Uterus (tissue), 4 donors: ENCODE measurements at places on chromosomes 16 and 17.

- no peak for DNase-seq
These were observed 116.6 kb upstream of the C17orf78 start for GRCh38 chr17:37259030-37259735.

- no peak for DNase-seq
These were observed 40.3 kb upstream of the TEKT3 start for GRCh38 chr17:15381707-15382106.

DNA sequence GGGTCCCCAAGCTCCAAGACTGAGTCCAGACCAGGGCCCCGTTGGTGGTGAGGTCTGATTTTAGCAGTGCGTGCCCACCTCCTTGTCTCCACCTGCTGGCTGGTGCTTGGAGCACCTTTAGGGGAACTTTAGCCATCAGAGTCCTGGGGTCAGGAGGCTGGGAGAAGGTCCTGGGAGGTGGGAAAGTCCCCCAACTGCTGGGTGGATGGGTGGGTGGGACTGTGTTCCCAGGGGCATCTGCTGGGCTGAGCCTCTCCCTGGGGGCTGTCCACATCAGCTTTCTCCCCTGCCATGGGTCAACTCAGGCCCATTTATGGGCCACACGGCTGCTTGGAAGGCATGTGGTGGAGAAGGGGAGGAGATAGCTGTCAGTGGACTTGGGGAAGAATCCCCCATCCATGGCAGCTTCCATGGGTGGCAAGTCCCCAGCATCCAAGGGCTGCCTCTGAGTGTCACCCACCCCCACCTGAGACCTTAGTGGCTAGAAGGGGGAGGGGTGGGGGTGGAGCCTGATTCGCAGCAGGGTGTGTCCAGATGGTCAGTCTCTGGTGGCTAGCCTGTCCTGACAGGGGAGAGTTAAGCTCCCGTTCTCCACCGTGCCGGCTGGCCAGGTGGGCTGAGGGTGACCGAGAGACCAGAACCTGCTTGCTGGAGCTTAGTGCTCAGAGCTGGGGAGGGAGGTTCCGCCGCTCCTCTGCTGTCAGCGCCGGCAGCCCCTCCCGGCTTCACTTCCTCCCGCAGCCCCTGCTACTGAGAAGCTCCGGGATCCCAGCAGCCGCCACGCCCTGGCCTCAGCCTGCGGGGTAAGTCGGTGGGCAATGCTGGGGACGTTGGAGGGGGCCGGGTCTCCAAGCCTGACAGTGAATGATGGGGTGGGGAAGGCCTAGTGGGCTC lies at the start of gene TRPV2:
TRPV2 (plus strand) TSS at position 541 of the 894 bp plus-strand sequence. CDS start 2,098 bp downstream, outside the sequence.
- no peak for DNase-seq

DNA sequence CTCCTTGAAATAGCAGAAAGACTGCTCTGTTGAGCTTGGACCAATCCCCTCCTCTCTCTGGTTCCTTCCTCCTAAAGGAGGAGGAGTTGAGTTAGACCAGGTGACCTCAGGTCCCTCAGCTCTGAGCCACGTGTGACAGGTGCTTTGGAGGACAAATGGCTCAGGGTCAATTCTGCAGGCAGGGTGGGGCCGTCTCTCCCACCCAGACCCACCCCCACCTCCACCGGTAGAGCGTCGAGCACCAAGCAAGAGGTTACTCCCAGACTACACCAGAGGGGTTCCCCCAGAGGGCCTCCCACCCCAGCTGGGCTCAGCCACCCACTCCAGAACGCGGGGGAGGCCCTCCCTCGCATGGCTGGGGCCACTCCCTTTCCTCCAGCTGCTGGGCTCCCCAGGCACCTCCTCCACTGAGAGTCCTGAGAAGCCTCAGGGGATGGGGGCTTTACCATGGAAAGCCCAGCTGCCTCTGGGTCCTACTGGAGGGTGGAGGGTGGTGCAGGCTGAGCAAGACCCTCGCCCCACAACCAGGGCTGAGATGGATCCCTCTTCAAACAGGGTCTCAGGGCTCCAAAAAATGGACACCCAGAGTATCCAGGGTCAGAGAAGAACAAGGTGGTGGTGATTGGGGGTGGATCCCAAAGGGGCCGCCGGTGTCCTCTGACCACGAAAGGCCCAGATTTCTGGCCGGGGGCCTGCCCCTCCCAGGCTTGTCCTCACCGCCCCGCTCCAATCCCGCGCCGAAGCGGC lies 7.6 kb downstream of the MYO1C start:
- peak; percentile 71 for DNase-seq

- no peak for DNase-seq
These were observed 7.7 kb downstream of the GIT1 start for GRCh38 chr17:29581583-29582253.

DNA sequence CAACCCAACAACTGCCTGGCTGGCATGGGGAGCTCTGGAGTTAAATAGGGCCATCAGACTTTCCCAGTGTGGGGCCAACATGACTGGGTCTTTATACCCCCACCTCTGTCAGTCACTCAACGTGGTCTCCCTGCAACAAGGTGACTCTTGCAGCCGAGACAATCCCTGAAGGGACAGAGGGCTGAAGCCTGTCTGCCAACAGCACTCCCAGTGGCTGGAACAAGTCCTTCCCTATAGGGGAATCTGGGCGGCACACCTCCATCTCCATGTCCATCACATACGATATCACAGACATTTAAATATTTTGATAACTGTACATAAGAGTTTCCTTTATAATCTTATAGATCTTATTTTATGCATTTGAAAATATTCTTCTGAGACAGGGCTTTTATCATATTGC lies 4.8 kb upstream of the MAPT start:
- no peak for DNase-seq

DNA sequence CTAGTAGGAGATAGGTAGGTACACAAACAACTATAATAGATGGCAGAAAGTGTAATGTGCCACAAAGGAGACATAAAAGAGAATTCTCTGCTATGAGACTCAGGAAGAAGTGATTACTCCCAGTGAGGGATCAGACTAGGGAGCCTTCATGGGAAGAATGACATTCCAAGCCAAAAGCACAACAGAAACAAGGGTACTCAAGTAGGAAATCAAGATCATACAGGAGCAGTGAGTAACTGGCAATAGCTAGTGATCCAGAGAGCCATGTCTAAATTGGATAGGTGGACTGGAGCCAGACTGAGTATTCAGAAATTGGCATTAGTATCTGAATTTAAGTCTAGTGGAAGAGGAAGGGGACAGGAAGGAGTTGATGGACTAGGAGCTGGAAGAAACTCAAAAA lies 10.7 kb downstream of the RFFL start:
- no peak for DNase-seq

- peak; percentile 82 for DNase-seq
These were observed 198.9 kb downstream of the ZFHX3 start for GRCh38 chr16:72848759-72849664.

GRCh38 chr17:1123393-1123831 lies 56.4 kb downstream of the ABR start:
- no peak for DNase-seq

GRCh38 chr16:4232541-4233386 lies 9.1 kb downstream of the SRL start:
- no peak for DNase-seq

- no peak for DNase-seq
These were observed 10.7 kb downstream of the PDK2 start for GRCh38 chr17:50105811-50106210.

DNA sequence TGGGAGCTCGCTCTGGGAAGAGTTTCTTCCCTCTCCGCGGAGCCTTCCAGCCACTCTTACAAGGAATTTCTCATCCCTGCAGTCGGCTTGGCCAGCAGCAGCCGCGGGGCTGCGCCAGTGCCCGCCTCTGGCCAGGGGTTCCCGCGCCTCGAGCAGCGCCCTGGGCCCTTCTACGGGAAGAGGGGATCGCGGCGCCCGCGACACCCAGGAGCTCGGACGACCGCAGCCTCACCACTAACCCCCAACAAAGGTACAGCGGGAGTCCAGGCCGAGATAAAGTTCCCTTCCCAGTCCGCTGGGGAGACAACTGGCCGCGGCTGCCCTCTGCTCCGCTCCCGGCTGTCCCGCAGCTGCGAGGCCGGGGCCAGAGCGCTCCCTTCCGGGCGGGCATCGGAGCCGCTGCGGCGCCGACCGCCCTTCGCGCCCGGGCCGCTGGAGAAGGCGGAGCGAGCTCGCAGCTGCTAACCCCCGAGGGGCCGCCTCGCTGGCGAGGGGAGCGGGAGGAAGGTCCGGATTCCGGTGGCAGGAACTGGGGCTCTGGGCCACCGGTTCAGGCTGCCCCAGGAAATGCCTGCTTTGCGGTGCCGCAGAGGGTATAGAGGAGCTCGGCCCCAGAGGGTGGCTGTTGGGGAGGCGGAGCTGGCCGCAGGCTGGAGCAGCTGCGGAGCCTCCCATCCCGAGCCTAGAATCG lies 3.6 kb upstream of the HS3ST3B1 start:
- peak; percentile 34 for DNase-seq

DNA sequence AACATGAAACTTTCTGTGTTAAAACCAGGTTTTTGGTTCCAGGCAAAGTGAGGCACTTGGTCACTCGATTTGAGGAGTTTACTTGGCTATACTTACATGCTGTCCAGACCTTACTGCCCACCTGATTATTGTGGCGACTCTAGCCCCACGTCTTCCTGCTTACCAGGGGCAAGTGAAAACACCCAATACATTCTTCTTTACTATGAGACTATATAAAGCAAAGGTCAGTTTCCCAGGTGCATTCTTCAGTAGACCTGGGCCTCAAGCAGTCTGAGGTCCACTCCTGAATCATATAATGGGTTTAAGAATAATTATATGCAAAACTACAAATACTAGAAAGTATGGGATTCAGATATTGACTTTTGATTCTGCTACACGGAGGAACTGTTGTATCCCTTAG lies 86.2 kb downstream of the EFCAB5 start:
- DNase-seq, result no peak

DNA sequence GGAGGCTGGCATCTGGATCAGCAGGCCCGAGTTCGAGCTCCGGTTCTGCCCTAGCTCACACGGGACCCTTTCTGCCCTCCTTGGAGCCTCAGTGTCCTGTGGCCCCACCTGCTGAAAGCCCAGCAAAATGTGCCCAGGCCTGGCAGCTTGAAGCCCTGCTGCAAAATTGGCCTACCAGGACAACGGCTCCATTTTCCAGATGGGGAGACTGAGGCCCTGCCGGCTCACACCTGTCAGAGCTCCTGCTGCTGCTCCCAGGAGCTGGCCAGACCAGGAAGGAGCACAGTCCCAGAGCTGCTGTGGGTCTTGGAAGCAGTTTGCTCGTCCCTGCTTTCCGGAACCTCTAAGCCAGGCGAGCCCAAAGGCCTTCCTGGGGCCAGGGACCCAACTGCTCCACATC lies 17.4 kb downstream of the ZNF469 start:
- DNase-seq, result no peak
